Astrocyte of the cerebellum (primary cell): ENCODE measurements at places on chromosomes 4 and X.

- DNase-seq: peak; percentile 43
Measured at GRCh38 chrX:17459661-17460060, 84.7 kb downstream of the NHS start.

DNA sequence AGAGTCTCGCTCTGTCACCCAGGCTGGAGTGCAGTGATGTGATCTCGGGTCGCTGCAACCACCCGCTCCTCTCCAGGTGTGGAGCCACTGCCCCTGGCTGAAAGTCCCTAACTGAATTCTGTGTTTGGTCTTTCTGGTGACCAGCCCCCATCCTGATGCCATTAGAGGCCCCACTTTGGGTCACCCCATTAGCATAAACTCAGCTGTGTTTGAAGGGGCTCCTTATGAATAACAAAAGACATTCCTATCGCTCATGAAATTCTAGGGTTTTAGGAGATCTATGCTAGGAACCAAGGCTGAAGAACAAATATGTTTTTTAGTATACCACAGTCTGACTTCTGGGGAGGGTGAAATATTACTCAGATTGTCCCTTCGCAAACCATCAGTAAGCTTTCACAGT lies 652.9 kb downstream of the ADGRL3 start:
- no peak for DNase-seq

DNA sequence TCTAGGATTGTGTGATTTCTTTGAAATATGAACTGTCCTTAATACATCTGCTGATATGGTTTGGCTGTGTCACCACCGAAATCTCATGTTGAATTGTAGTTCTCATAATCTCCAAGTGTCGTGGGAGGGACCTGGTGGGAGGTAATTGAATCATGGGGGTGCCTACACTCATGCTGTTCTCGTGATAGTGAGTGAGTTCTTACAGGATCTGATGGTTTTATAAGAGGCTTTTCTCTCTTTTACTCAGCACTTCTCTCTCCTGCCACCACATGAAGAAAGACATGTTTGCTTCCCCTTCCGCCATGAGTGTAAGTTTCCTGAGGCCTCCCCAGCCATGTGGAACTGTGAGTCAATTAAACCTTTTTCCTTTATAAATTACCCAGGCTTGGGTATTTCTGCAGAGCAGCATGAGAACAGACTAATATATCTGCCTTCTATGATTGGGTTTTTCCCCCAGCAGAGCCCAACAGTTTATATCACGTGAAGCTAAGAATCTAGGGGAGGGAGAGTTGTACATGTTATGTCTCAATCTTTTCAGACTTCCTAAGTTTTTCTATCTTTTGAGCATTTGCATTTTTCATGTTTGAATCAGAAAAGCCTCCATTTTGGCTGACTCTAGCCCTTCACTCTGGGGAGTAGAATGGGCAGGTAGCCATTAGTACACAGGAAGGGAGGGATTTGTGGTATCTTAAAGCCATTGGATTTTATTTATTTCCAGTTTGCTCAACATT lies 58.9 kb downstream of the PLAC1 start:
- peak; percentile 13 for DNase-seq

DNA sequence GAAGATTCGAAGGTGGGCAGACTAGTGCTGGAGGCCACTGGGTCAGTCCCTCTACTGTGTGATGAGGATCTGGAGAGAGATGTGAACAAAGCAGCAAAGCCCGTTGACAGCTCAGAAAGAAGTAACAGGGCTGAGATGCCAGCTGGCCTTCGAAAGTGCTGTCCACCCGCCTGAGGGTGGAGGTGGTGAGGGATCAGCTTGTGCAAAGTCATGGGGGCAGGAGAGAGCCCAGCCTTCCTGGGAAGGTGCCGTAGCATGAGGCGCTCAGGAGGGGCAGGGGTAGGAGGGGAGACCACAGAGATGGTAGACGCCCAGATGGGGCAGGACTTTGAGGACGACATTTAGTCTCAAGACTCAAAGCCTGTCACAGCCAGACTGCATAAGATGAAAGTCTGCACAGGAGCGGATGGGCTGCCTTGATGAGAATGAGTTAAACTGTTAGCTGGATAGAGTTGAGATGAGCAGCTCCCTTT lies 19.7 kb downstream of the TBC1D14 start:
- DNase-seq: no peak

DNA sequence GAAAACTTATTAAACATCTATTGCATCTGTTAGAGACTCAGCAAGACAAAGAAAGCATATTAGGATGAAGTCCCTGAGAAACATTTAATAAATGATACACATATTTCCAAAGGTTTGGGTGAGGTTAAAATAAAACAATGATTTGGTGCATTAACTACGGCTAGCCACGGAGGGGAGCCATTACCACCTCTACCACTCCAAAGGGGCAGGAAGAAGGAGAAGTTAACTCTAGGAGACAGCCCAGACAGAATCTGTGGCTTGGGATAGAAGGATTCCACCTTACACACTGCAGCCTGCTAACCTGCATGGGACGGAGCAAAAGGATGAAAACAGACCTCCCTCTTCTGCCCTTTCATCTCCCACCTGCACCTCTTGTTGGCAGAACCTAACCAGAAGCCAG lies 189.1 kb upstream of the C1QTNF7 start:
- no peak for DNase-seq

DNA sequence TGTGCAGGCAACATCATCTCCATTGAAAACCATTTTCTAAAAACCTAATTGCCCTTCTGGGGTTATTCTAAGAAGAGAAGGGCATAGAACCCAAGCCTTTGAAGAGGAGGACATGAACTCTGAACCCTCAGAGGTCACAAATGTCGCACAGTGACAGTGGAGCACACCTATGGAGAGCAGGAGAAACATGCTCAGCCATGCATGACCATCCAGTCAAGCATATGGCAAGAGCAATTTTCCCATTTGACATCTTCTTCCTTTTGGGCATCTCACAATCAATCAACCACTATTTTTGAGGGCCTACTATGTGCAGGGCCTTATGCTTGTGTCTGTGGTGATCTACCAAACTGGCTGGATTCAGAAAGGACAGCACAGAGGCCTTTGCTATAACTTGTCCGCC lies 30.1 kb upstream of the AFF2 start:
- DNase-seq: no peak

GRCh38 chr4:24330172-24330571 lies 254.2 kb downstream of the DHX15 start:
- DNase-seq: no peak

DNA sequence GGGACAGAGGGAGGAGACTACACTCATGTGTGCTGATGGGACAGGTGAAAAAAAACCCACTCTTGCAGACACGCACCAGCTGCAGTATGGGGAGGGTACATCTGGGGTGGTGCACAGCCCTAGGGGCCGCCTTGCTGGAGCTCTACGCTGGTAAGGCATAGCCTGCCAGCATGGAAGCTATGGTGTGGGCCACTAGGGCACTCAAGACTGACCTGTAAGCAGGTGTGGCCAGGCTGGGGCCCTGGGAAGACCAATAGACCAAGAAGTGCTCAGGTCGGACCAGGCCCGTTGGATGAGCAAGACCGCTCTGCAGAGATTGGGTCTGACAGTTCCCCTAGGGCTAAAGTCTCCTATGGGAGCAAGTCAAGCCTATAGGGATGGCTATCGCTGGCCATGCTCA lies 314.8 kb downstream of the FAM47A start:
- DNase-seq: no peak

DNA sequence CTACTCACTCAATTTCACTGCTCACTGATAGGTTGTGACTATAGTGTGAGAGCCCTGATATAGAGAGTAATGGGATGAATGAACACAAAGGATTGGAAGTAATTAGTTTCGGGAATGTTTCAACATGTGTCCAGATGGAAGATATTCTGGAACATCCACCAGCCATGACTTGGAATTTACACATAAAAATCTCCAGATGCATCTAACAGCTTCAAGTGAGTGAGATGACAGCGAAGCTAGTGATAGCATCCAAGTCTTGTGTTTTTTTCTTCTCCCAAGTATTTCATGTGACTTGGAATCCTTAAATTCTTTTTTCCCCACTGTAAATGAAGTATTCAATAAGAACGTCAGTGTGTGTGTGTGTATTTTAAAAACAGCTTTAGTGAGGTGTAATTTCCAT lies 82.1 kb downstream of the CLDN34 start:
- DNase-seq: no peak
